AG04450 (cell line): ENCODE measurements at places on chromosomes 7 and 10. TPM values are rescaled to one million over a fixed set of nuclear protein-coding genes. Genes with fewer than 3 reads are reported as not detected.

The CAV2 gene
- 241 and 265 TPM in 2 replicates for polyA plus RNA-seq

The MSS51 gene
- 1.2 and 1.4 TPM in 2 replicates for polyA plus RNA-seq

The MLXIPL gene
- not detected in 2 replicates for polyA plus RNA-seq

The ANLN gene
- polyA plus RNA-seq: 34.0 and 46.6 TPM in 2 replicates

The CRTAC1 gene
- not detected in 2 replicates for polyA plus RNA-seq

The PI4K2A gene
- 35.6 and 36.1 TPM in 2 replicates for polyA plus RNA-seq

The PCLO gene
- polyA plus RNA-seq: 0.01 and 0.07 TPM in 2 replicates

The ADIRF gene
- 3.9 and 5.9 TPM in 2 replicates for polyA plus RNA-seq

The EBLN1 gene
- not detected in 2 replicates for polyA plus RNA-seq

The SERPINE1 gene
- 356 and 417 TPM in 2 replicates for polyA plus RNA-seq

The CTAGE4 gene
- polyA plus RNA-seq: 0.04 TPM in 1 of 2 replicates, not detected in the other

The SHTN1 gene
- 6.7 and 9.9 TPM in 2 replicates for polyA plus RNA-seq

The ANKRD61 gene
- polyA plus RNA-seq: 0.19 and 0.22 TPM in 2 replicates

The CYP3A4 gene
- polyA plus RNA-seq: not detected in 2 replicates

The C7orf57 gene
- polyA plus RNA-seq: not detected in 2 replicates

The NME8 gene
- not detected in 2 replicates for polyA plus RNA-seq

The DRGX gene
- polyA plus RNA-seq: not detected in 2 replicates

The STEAP2 gene
- polyA plus RNA-seq: 5.4 and 6.4 TPM in 2 replicates

The CYP2C18 gene
- not detected in 2 replicates for polyA plus RNA-seq

The ZNF800 gene
- polyA plus RNA-seq: 10.5 and 13.1 TPM in 2 replicates

The MACROH2A2 gene
- 21.8 and 22.8 TPM in 2 replicates for polyA plus RNA-seq

The CYP2C19 gene
- polyA plus RNA-seq: not detected in 2 replicates

The MYL10 gene
- not detected in 2 replicates for polyA plus RNA-seq

The ASAH2 gene
- polyA plus RNA-seq: 0.37 and 1.6 TPM in 2 replicates

The OPN4 gene
- not detected in 2 replicates for polyA plus RNA-seq

The ZNF277 gene
- polyA plus RNA-seq: 18.8 and 30.3 TPM in 2 replicates

The ENO4 gene
- 0.11 and 0.12 TPM in 2 replicates for polyA plus RNA-seq

The RBM48 gene
- 5.7 and 7.3 TPM in 2 replicates for polyA plus RNA-seq

The SPDYE18 gene
- 0.11 TPM in 1 of 2 replicates, not detected in the other for polyA plus RNA-seq

The RBM20 gene
- polyA plus RNA-seq: 0.11 and 0.15 TPM in 2 replicates

The ELMO1 gene
- not detected in 2 replicates for polyA plus RNA-seq

The AKR1C1 gene
- polyA plus RNA-seq: 114 and 125 TPM in 2 replicates

The GPR85 gene
- 5.0 and 6.6 TPM in 2 replicates for polyA plus RNA-seq

The WNT8B gene
- polyA plus RNA-seq: not detected in 2 replicates

The NYAP1 gene
- 0.35 and 0.38 TPM in 2 replicates for polyA plus RNA-seq

The SNX13 gene
- polyA plus RNA-seq: 18.5 and 28.3 TPM in 2 replicates
